ENCODE measurements at places on chromosomes 11 and 22. TPM values are rescaled to one million over a fixed set of nuclear protein-coding genes. Genes with fewer than 3 reads are reported as not detected.

The DRICH1 gene
- not detected for total RNA-seq

The HEPHL1 gene
- not detected for total RNA-seq

DNA sequence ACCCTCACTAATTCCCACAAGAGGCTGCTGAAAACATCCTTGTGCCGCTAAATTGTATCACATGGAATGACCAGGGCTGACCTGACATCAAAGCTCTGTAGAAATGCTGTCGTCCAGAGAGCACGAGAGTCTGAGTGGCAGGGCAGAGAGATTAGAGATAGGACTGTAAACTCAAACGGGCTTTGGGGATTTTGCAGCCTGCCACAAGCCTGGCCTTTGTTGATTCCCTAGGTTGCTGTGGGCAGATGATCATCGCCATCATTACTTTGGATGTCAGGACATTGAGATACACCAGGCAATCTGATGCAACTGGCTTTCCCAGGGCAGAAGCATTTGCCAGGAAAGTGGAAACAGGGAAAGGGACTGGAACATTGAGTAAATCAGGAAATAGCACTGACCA lies 131.6 kb downstream of the ETS1 start:
- DNase-seq: no peak

- no peak for DNase-seq
Measured at GRCh38 chr22:44665115-44665514, 36.9 kb upstream of the PRR5 start.

DNA sequence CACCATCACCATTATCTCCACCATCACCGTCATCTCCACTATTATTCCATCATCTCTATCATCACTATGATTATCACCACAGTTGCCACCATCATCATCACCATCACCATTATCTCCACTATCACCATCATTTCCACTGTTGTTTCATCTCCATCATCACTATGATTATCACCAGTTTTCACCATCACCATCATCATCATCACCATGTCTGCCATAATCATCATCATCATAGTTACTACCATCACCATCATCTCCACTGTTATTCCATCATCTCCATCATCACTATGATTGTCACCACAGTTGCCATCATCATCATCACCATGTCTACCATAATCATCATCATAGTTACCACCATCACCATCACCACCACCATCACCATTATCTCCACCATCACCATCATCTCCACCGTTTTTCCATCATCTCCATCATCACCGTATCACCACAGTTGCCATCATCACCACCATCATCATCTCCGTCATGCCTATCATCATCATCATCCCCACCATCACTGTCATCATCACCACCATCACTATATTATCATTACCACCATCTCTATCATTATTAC lies 264.9 kb downstream of the BRD1 start:
- DNase-seq: no peak

DNA sequence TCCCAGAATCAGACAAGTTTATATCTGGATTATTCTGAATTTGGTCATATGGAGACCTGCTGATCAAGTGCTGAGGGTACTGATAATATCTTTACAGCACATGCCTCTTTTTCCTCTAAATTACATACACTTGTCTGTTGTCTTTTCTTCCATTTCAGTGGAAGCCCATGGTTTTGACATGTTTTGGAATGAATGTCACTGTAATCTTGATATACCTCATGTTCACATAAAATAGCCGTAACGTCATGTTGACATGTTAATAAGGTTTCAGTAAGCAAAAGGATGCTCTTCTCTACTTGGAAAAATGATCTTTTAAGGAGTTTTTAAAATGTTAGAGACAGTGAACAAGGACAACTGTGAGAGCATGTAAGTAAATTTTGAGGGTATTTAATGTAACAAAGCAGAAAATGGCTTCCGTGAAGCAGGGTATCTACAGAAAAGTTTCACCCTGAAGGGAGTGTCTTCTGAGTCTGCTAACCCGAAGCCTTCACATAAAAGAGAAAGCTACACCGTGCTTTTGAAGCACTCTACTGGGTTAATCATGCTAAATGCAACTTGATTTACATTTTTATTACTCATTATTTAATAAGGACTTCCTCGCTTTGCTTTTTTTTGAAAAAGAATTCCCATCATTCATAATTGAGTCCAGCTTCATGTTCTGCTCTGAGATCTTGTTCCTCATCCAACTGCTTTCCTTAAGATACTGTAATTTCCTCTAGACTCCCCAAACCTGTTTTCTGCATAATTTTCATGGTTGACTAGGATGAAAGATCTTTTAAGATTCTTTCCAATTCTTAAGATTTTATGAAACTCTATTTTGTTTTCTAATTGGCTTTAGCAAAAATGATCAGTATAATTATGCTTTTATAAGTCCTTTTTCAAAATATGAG lies 56.2 kb downstream of the YAP1 start:
- no peak for DNase-seq

The MGAT3 gene
- total RNA-seq: 2.9 TPM

The IL18 gene
- 22.8 TPM for total RNA-seq

DNA sequence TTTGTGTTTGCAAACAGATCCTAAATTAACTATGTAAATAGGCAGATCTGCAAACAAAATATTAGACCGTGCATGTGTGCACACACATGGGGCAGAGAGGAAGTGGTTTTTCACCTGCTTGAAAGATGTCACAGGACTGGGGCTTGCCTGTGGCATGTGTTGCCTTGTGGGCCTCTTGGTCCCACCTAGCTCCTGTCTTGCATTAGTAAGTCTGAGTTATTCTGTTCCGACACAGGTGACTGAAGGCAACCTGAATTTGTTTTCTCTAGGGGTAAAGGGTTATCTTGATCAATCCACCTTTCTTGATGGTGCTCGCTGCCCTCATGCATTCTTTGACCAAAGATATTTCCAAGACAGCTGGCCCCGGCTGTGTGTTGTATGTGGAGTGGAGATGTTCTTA lies 667.5 kb downstream of the NTM start:
- DNase-seq: no peak

- DNase-seq: no peak
Measured at GRCh38 chr11:126525702-126526101, 170.2 kb downstream of the ST3GAL4 start.

GRCh38 chr11:109236188-109236587 lies 185.8 kb upstream of the C11orf87 start:
- DNase-seq: no peak

The SCN3B gene
- 0.78 TPM for total RNA-seq

- no peak for DNase-seq
Measured at GRCh38 chr11:87176044-87176443, 138.3 kb downstream of the TMEM135 start.

The SPDYC gene
- total RNA-seq: not detected

The OR51B6 gene
- not detected for total RNA-seq

The OR8G5 gene
- not detected for total RNA-seq
